ENCODE measurements at places on chromosomes 12 and 14. TPM values are rescaled to one million over a fixed set of nuclear protein-coding genes. Genes with fewer than 3 reads are reported as not detected.

- DNase-seq = no peak
These were observed 84.9 kb downstream of the DICER1 start for GRCh38 chr14:95072310-95072905.

DNA sequence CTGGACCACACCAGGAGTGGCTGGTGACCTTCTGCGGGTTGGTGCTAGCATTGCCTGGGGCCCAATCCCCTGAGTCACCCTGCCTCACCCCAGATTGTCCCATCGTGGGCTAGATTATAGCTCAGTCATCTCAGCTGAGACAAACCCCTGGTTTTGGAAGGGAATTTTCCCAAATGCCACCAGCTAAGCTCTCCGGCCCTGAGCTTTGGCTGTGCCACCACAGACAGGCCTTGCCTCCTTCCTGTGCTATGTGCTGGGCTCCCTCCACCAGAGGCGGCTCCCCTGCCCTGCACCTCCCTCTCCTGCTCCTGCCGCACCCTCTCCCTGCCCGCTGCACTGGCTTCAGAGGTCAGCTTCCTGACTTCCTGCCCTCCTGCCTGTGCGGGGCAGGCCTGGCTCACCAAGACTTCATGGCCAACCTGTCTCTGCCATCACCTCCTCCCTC, 196.3 kb downstream of the TSPAN9 start:
- DNase-seq = peak; percentile 67

DNA sequence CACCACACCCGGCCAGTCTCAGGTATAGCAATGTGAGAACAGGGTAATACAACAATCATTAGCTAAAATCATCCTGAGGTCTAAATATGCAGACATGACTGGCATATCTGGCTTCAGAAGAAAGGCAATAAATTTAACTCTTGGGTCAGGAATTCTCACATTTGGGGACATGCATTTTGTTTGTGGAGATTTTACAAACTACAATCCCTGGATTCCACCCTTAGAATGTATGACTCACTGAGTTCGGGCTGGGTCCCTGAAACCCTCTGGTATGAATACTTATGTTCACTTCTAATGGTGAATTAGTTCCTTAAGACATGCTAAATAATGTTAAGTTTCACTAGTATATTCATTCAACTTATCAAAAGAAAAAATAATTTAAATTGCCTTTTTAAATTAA, 98.9 kb upstream of the HMGA2 start:
- DNase-seq = peak; percentile 24

DNA sequence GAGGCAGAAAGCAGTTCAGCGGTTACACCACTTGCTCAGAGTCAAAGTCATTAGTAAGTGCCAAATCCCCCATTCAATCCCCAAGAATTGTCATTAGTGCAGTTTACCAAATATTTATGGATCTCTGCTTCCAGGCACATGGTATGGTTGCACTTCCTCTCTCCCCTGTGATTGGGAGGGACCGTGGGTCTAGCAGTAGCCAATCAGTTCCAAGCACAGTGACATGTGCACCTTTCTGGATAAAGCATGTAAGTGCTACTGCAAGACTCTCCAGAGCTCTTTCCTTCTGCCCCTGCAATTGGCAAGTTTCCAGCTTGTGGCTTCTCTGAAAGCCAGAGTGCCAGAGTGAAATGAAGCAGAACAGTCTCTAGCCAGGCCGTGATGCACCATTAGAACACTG, 85.3 kb upstream of the FLRT2 start:
- peak; percentile 40 for DNase-seq

Gene G2E3
- 32.8 TPM for total RNA-seq

Gene SLC24A4
- not detected for total RNA-seq
